Glomerular endothelial cell (primary cell): ENCODE measurements at places on chromosomes 6 and 20. TPM values are rescaled to one million over a fixed set of nuclear protein-coding genes. Genes with fewer than 3 reads are reported as not detected.

Gene REM1
- total RNA-seq = not detected in 2 replicates

Gene LAMA2
- 0.24 and 0.58 TPM in 2 replicates for total RNA-seq

Gene MCM9
- total RNA-seq = 9.2 and 12.8 TPM in 2 replicates

Gene ID4
- 0.24 and 1.1 TPM in 2 replicates for total RNA-seq

Gene SLC22A7
- not detected in 2 replicates for total RNA-seq

Gene TMEM74B
- total RNA-seq = 0.76 and 1.2 TPM in 2 replicates

DNA sequence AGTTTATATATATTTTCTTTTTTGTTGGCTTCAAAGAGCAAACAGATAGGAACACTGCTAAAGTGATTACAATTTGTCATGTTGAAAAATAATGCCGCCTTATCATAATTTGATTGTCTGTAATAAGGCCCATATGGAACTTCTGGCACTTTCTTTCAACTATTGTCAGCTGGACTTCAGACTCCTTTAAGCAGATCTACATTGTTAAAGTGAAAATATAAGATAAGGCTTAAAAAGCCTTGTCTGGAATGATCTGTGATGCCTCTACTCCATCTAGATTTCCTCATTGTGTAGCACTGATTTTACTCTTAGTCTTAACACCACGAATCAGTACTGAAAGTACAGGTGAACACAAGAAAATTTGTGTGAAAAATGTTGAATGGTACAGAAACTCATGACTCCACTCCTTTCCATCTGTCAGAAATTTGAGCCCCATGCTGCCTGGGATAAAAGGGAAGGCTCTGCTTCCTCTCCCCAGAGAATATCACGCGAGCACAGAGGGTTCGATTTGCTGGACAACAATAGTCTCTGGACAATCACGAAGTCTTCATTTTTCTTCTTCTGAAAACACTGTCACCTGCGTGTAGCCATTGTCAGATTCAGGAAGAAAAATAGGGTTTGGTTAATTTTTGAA is 56.0 kb downstream of the BCAS1 start:
- DNase-seq = no peak

- no peak for DNase-seq
Observed at GRCh38 chr6:143115728-143116127, 55.0 kb downstream of the AIG1 start.

DNA sequence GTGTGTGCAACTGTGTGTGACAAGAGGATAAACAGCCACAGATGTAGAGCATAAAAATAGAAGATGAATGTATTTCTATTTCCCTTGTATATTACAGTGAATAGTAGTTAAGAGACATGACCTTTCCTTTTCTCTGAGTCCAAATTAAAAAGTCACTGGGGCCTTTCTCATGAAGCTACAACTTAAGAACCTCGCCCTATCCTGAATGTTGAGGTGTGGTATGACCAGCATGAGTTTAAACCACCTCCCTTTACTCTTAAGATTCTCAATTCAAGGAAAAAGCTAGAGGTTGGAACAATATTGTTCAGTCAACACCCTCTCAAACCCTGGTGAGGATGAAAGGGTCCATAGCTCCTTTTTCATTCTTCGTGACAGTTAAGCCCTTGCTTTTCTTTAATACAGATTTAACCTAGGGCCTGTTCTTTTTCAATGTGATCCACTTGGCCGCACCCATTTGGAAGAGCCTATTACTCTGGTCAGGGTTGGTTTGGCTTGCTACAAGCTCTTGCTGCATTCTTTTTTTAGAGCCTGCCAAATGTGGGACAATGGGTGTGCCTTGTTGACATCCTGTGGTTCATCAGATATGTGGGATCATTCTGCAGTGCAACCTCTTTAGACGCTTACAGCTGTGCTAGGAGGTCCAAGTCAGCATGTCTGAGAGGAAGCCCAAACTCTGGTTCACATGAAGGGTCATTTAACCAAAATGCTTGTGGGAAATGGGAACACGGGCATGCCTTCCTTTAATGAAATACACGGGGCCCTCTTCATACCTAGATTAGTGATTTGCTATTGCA is 290.0 kb downstream of the HAO1 start:
- DNase-seq = no peak

GRCh38 chr20:35122756-35123405 is 24.3 kb downstream of the EDEM2 start:
- no peak for DNase-seq

DNA sequence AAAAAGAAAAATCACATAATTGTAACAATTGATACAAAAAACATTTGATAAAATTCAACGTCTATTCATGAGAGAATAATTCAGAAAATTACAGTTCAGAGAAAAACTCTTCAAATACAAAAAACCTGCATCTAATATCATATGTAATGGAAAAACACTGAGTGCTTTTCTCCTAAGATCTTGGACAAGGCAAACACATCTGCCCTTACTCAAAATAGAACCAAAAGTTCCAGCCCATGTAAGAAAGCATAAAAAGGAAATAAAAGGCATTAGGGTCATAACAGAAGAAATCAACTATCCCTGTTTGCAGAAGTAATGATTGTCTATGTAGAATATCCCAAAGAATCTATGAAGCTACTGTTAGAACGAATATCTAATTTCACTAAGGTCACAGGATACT is 721.4 kb downstream of the RFPL4B start:
- DNase-seq = no peak

- no peak for DNase-seq
Observed at GRCh38 chr6:92723390-92723931, 695.9 kb downstream of the EPHA7 start.

GRCh38 chr6:168964138-168964835 is 289.4 kb downstream of the THBS2 start:
- no peak for DNase-seq

- DNase-seq = no peak
Observed at GRCh38 chr6:24600903-24601302, 45.1 kb downstream of the KIAA0319 start.

- DNase-seq = no peak
Observed at GRCh38 chr6:12803486-12803885, 86.9 kb downstream of the PHACTR1 start.

DNA sequence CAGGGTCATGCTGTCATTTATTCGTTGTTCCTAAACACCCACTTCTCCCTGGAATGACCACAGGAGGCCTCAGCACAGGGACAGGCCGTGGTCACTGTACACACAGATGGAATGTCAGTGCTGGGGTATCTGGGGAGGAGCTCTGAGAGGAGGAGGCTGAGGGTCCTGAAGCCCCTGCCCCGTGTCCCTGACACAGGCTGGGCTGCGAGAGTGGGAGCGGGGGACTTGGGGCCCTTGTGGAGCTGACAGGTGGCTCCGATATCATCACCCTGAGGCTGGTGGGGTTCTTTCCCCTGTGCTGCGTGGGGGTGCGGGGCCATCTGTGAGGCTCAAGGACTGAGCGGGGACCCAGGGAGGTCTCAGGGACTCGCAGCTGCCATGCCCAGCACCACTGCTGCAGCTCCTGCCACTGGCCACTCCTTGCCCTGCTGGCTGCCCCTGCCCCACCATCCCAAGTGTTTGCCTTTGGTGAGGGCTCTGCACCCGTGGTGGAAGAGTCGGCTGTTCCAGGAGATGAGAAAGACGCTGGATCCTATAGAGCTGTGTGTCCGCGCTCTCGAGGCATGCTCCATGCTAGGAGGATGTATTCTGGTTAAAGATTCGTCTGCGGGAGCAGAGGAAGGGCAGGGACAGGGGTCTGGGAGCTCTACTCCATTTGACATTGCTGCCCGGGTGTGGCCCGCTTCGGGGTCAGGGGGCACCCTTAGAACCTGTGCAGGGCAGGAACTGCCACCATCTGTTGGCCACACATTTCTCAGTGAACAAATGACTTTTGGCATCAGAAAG is 18.9 kb downstream of the NPEPL1 start:
- DNase-seq = no peak

DNA sequence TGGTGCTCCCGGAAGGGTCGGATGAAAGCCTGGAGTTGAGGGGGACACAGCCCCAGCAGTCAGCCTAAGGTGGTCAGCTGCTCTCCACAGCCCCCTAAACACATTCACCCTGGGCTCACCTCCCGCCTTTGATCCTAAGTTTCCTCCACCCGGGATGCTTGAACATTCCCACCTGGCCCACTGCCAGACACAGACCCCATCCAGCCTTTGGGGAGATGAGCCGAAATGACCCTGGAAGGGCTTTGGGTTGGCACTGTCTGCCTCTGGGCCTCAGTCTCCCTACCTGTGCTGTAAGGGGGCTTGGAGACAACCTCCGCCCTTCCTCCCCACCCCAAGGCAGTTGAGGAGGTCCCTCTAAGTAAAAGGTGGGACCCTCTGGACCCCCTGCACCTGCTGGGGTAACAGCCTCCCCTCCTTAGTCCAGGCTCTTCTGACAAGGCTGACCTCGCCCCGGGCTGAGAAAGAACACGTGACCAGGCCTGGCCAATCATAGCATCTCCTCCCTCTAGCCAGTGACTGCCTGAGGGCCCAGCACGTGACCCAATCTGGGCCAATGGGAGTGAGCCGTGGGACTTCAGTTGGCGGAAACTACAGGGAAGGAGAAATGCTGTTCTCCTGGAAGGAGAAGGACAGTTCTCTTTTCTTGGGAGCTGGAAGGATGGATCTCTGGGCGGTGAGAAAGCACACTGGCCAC is 16.9 kb upstream of the UBE2V1 start:
- DNase-seq = no peak

GRCh38 chr20:50379049-50379990 is 130.9 kb upstream of the PTPN1 start:
- peak; percentile 29 for DNase-seq
